Activated CD4-positive, CD25-positive, alpha-beta regulatory T cell treated with anti-CD3 and anti-CD28 coated beads, Interleukin-2, amount 50 U/mL, for 24 hours (primary cell): ENCODE measurements at places on chromosomes 11 and 22.

GRCh38 chr11:8025816-8026215 is 38.7 kb downstream of the EIF3F start:
- ATAC-seq = no peak

DNA sequence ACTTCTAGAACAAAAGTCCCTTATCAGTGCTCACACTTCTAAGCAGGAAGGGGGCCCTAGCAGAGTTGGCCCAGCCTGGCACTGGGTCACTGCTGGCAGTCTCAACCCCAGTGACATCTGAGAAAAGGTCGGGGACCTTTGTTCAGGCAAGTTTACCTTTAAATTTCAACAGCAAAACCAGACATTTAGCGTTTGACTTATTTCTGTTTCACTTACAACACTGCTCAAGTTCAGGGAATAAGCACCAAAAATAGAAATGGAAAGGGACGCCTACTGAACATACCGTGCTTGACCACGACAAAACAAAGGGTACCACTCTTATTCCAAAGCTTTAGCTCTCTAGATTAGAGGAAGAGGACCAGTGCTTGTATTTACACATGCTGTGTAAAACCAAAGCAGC is 26.2 kb downstream of the PITPNB start:
- ATAC-seq = no peak

GRCh38 chr22:30204742-30205111 is 41.8 kb downstream of the LIF start:
- ATAC-seq = no peak

DNA sequence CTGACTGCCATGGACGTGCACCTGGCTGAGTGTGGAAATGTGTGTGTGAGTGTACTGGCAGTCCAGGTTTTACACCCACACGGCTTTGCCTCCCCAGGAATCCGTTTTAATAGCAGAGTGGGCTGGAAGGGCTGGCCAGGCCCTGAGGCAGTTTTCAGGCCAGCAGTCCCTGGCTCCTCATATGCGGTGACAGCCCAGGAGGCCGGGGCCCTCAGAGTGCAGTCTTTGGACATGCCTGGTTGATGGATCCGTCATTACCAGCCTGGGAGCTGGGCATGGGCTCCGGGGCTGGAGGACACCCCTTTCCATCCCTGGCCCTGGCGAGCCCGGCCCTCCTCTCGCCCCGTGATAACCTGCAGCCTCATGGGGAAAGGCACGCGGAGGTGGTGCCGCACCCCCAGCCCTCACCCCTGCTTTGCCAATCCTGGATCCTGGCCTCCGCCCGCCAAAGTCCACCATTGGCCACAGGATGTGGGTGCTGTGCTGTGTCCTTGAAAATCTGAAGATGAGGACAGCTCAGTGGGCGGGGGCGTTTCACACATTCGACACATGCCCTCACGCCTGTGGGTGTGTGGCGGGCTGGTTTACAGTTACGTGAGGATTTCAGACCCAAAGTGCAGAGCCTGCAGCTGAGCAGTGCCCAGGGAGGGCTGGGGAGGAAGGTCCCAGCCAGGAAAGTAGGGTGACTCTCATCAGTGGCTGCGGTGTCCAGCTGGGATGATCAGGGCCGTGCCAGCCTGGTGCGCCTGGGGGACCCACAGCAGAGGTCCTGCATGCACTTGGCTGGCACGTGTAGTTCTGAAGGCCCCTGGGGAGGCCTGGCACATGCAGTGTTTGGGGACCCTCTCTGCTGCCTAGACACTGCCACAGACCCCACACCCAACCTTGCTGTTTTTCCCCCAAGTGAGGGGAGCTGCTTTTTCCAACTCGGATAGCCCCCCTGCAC is 55.1 kb downstream of the RTN4R start:
- ATAC-seq = no peak

- ATAC-seq = no peak
Observed at GRCh38 chr11:120645639-120646038, 134.1 kb downstream of the GRIK4 start.

DNA sequence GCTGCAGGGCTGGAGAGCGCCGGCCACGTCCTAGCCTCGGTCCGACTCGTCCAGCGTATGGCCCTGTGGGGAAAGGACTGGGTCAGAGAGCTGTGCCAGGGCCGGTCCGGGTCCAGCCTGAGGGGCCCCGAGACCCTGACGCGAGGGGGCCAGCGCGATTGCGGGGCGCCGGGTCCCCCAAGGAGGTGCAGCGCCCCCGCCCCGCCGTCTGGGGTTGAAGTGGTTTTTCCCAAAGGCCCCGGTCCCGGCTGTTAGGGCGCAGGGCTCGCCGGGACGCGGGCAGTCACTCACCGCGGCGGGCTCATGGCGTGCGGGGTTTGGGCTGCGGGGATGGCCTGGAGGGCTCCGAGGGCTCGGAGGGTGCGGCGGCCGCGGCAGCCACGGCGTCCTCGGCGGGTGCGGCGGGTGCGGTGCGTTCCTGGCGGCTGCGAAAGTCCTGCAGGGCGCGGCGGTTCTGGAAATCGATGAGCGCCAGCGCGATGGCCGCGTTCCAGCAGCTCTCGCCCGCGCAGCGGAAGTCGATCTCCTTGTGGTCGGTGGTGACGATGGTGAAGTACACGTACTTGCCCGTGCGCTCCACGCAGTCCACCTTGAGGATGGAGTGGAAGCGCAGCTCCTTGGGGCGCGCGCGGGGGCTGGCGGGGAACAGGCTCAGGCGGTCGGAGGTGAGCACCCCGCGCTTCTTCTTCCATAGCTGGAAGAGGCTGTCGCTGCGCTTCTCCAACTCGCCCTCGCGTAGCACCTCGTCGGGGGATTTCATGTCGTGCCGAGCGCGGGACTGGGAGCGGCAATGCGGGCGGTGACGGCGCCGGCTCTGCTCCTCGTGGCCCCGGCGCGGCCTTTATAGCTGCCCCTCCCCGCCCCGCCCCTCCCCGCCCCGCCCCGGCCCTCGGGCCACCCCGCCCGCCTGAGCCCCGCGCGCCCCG is at the start of gene PHLDA2:
Gene PHLDA2, minus strand, starts transcription at position 816 of the 926 bp plus-strand sequence. Its CDS starts 56 bp downstream, at position 760.
- ATAC-seq = peak; percentile 55

DNA sequence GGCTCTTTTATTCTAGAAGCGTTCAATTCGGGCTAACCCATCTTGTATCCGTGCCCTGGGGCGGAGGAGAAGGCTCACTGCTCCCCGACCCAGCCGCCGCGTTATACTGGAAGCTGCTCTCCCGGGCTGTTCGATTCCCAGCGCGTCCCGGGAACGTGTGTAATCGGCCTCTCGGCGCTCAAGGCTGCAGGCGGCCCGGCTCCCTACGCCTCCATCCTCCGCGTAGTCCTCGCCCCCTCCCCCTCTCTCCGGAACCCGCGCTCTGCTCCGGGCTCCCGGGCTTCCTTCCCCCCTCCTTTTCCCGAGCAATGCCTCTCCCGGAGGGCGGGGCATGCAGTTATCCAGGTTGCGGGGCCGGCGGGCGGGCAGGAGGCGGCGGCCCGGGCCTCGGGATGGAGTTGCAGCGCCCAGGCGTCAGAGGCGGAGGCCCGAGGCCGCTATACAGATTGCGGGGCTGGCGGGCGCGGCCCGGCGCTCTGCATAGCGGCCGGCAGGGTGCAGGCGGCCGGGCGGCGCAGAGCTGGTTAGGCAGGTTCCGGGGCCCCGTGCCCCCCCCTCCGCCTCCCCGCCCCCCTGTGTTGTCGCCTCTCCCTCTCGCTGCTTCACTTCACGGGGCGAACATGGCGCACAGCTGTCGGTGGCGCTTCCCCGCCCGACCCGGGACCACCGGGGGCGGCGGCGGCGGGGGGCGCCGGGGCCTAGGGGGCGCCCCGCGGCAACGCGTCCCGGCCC is at the start of gene KMT2A:
Gene KMT2A, plus strand, starts transcription at position 600 of the 732 bp plus-strand sequence. Its CDS starts 21 bp downstream, at position 621.
- peak; percentile 70 for ATAC-seq

DNA sequence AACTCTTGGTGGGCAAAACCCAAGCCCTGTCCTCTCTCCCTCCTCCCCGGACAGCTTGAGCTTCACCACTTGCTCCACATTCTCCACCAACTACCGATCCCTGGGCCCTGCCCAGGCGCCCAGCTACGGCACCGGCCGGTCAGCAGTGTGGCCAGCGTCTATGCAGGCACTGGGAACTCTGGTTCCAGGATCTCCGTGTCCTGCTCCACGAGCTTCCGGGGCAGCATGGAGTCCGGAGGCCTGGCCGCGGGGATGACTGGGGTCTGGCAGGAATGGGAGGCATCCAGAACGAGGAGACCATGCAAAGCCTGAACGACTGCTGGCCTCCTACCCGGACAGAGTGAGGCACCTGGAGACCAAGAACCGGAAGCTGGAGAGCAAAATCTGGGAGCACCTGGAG is 68.9 kb upstream of the RTL6 start:
- no peak for ATAC-seq

GRCh38 chr11:68673991-68674390 is 10.4 kb upstream of the GAL start:
- ATAC-seq = no peak

- no peak for ATAC-seq
Observed at GRCh38 chr22:49769691-49770546, 57.8 kb downstream of the BRD1 start.

- no peak for ATAC-seq
Observed at GRCh38 chr11:121312483-121312882, 19.9 kb downstream of the SC5D start.

DNA sequence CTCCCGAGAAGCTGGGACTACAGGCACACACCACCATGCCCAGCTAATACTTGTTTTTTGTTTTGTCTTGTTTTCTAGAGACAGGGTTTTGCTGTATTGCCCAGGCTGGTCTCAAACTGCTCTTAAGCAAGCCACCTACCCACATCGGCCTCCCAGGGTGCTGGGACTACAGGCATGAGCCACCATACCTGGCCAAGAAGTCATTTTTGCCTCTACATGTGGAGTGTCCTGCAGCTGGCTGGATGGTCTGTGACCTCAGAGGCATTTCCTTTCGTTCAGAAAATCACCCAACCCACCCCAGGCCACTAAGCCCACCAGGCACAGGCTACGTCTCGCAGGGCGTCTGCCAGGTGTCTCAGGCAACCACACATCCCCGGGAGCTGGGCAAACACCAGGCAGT is 12.8 kb downstream of the SHANK2 start:
- no peak for ATAC-seq

DNA sequence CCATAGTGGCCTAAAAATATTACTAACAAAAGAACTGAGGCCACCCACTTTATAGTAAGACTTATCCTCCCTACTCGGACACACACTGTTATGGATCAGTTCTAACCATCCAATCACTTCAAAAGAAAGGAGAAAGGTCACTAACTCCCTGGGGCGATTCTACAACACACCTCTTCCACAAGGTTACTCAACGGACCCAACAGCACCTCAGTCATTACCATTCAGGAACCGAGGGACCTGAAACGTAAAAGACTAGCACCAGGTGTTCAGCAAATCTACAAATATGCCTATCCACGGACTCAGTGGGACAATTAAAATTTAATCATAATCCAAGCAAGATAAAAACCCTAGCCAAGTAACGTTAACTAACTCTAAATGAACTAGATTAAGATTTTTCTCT is 1.6 kb downstream of the HNRNPUL2 start:
- ATAC-seq = no peak

- no peak for ATAC-seq
Observed at GRCh38 chr22:23059284-23059948, 10.9 kb upstream of the GNAZ start.

- no peak for ATAC-seq
Observed at GRCh38 chr22:44291265-44291664, 21.5 kb downstream of the SHISAL1 start.

GRCh38 chr22:32590556-32590955 is 115.9 kb downstream of the FBXO7 start:
- ATAC-seq = no peak

GRCh38 chr11:68828155-68828931 is 13.4 kb downstream of the CPT1A start:
- ATAC-seq = no peak

DNA sequence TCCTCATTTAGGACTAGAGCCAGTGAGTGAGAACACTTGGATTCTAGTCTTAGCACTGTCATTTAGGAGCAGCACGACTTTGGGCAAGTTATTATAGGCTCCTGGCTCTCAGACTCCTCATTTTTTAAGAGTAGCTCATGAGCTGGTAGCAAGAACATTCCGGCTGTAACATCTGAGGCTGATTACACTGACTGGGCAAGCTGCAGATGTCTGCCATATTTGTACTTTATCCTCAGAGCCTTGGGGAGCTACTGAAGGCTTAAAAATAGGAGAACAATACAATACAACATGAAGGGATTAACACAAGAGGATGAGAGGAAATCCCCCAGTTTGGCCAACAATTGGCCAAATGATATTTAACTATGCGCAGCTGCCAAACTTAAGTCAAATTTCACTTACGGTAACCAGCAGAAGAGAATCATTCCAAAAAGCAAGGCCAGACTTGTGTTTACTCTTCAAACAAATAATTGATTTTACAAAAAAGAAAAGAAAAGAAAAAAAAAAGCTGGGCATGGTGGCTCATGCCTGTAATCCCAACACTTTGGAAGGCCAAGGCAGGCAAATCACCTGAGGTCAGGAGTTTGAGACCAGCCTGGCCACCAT is 113.1 kb upstream of the ARHGAP42 start:
- ATAC-seq = no peak

- ATAC-seq = no peak
Observed at GRCh38 chr11:36027731-36028130, 83.9 kb downstream of the LDLRAD3 start.

- peak; percentile 64 for ATAC-seq
Observed at GRCh38 chr11:64251016-64251752, at the start of gene PLCB3. PLCB3 (plus strand) TSS chr11:64251530; CDS start chr11:64251650, 120 bp downstream.

DNA sequence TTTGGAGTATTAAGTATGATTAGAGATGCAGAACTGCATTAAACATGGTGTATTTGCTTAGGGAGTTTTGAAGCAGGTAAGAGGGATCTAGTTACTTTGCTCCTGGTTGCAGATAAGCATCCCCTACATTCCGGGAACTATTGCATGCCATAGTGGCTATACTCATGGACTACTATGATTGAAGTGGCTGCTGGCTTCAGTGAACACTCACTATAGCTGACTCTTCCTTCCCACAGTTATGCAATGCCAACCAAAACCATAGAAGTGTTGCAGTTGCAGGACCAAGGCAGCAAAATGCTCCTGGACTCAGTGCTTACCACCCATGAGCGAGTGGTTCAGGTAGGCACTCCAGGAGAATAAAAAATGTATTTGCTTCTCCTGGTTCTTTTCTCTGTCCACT is 17.0 kb downstream of the COA4 start:
- ATAC-seq = no peak

- no peak for ATAC-seq
Observed at GRCh38 chr22:47315862-47316419, 553.5 kb downstream of the TBC1D22A start.
